ENCODE measurements at places on chromosomes 5 and 9.

DNA sequence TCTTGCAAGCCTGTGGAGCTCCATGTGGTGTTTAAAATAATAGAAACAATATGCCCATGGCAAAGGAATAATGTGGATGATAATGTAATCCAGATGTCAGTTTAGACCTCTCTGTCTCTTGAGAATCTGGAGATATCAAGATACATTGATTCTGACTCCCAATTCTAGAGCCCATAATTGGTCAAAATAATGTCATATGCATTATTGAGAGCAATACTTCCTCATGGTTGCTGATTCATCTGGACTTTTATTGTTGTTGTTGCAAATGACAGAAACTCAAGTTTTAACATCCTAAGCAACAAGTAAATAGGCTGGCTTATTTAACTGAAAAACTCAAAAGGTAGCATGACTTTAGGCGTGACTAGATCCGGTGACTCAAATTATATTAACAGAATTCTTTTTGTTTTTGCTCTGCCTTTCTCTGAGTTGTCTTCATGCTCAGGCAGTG lies 152.1 kb downstream of the PCSK1 start:
- DNase-seq: no peak

DNA sequence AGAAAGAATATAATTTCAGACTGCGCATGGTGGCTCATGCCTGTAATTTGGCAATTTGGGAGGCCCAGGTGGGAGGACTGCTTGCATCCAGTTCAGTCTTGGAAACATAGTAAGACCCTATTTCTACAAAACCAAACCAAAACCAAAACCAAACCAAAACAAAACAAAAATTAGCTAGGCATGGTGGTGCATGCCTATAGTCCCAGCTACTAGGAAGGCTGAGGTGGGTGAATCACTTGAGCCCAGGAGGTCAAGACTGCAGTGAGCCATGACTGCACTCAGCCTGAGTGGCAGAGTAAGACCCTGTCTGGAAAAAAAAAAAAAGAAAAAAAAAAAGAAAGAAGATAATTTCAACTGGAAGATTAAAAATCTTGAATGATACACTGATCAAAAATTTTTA lies 137.0 kb upstream of the ACOT12 start:
- no peak for DNase-seq

DNA sequence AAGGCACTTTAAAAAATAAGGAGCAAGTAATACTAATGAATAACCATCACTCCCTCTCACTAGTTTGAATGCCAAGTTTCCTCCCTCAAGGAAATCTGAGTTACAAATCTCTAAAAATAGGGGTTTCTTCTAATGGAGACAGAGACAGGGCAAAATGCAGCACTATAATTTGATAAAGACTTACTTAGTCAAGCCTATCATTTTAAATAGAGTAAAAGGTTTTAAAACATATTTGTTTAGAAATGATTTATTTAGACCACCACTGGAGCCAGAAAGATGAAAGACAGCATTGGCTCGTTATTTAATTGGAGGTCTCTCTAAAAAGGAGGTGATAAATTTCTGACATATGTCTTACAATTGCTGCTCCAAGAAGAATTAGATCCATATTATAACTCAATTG lies 228.7 kb downstream of the TLE1 start:
- DNase-seq: no peak

DNA sequence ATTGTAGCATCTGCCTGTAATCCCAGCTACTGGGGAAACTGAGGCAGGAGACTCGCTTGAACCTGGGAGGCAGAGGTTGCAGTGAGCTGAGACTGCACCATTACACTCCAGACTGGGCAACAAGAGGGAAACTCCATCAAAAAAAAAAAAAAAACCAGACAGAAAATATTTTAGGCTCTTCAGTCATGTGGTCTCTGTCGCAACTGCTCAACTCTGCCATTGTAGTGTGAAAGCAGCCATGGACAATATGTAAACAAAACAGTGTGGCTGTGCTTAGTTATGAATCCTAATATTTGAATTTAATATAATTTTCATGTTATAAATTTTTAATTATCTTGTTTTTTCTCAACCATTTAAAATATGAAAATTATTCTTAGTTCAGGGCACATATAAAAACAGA lies 38.4 kb downstream of the ZFAND5 start:
- DNase-seq: no peak

GRCh38 chr5:26877154-26877553 lies 161.2 kb downstream of the CDH9 start:
- DNase-seq: no peak

DNA sequence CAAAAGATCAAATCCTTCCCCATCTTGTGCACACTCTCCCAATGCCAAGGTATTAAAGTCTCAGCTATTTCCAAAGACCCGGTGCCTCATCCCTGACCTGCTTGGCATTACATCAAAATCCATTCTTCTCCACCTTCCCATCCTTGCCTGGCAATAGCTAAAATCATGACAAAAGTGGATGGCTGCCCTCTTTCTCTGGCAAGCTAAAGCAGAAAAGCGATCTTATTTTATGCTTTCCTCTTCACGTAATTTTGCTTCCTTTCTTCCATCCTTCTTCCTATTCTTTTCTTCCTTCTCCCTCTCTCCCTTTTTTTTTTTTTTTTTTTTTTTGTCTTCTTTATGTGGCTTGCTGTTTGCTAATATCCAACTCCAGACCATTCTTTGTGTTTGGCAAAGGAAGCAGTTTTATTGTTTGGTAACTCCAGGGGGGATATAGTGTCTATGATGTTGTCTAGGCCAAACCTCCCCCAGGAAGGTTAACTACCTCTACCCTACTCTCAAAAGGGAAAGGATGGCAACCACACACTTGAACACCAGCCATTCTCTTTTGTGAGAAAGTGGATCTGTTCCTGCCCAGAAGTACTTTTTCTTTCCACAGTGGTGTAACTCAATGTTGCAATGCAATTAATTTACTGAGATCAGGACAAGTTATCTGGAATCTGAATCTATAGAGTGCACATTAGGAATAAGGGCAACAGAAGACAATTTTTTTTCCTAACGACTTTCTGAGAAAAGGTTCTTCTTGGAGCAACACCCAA lies 120.9 kb upstream of the TMEM161B start:
- DNase-seq: no peak

DNA sequence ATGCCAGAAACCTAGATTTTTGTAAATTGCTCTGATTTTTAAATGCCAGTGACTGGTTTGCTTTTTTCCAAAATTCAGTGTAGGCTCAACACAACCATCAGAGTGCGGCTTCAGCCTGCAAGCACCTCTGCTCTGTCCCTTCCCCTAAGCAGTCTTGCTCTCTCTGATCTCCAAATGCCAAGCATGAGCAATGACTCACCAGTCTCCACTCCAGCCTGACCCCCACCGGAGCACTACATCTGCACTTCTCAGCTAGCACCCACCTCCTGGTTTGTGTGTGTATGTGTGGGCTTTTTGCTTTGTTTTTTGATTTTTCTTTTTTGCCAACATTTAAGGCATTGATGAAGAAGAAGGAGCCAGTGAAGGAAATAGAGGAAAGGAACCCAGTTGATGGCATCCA lies 61.4 kb upstream of the ADRA1B start:
- DNase-seq: no peak

GRCh38 chr9:80086822-80087345 lies 515.1 kb downstream of the TLE4 start:
- DNase-seq: no peak

GRCh38 chr9:36971935-36972488 lies 62.1 kb downstream of the PAX5 start:
- DNase-seq: no peak

DNA sequence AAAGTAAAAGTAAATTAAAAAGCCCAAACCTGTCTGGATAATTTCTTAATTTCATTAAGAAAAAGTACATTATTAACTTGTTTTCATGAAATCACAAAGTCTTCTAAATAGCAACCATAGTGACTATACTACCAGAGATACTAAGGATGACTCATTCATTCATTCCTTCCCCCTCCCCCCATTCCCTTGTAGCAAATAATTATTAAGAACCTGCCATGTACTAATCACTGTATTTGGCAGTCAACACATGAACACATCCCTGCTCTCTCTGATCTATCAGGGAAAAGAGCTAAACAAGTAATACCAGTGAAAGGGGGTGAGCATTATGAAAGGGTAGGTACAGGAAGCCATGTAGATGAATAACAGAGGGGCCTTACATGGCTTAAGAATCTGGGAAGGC lies 203.9 kb downstream of the CWC27 start:
- DNase-seq: no peak

GRCh38 chr9:93254806-93255493 lies 71.0 kb downstream of the WNK2 start:
- no peak for DNase-seq

DNA sequence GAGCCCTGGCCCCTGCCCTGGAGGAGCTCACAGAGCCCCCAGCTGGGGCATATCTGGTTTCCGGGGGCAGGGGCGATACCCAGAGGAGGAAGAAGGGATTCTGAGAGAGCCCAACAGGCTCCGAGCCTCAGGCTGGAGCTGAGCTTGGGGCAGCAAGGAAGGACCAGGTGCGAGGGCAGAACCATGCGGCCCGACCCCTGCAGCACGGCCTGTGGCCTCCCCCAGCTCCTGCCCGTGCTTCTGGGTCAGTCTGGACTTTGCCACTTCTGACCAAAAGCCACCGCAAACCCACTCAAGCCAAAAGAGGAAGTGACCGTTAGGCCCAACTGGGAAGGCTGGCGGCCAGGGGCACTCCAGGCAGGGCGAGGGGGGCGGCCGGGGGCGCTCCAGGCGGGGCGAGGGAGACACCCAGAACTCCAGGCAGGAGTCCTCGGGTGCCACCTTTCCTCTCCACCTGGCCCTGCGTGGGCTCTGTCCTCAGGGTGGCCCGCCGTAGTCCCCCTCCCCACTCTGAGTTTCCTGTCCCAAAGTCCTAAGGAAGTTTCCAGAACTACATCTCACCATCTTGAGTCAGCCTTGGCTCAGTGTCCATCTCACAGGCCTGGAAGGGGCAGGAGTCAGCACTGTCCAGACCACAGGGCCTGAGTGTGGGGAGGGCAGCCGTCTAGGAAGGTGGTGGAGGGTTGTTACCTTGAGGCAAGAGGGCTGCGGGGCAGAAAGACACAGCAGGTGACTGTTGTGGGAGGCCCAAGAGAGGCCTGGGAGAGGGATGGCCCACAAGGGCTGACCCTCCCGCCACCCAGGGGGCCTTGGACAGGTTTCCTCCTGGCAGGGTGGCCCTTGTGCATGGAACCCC lies 946 bp upstream of the LTC4S start:
- DNase-seq: no peak

GRCh38 chr5:99866740-99867139 lies 668.4 kb upstream of the FAM174A start:
- no peak for DNase-seq
